ENCODE measurements at places on chromosomes 5 and 9.

DNA sequence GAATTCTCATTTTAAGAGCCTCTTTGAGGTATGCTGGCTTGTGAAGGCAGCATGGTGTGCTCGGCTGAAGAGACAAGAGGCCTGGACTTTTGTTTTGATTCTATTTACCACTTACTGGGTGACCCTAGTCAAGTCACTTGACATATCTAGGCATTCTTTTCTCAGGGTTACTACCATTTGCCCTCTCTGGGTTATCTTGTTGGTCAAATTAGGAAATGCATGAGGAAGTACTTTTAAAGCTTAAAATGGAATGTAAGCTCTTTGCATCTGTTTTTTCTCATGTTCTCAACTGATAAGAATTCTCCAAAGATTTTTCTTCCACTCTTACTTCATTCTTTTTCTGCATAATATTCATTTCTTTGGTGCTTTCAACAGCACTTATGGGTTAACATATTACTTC is 173.1 kb downstream of the PLK2 start:
- no peak for DNase-seq

DNA sequence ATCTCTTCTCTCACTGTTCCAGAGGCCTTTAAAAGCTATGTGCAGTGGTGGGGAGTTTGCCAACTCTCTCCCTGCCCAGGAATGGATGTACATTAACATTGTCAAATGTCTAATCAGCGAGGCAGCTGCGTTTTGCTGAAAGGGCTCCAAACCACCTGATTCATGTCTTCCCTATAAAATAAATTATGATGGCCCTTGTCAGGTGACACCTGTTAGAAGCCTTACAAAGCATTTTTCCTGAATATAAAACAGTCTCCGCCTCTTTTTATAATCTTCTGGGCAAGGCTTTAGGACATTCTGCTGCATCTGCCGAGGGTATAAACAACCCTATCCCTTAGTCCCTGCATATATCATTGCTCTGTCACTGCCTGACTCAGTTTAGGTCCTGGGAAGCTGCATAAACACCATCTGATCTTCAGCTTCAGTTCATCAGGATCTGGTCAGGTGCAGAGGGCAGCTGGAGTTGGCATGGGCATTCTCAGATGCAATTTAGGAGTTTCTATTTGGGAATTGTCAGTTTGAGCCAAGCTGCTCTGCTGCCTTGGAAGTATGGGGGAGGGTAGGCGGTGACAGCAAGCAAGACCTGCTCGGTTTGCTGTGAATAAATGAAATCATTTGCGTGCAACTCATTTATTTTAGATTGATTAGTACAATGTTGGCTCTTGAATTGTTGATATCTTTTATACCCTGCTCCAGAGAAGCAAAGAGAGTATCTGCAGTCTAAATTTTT is 103.5 kb downstream of the ACER2 start:
- DNase-seq = no peak

- DNase-seq = no peak
Measured at GRCh38 chr9:120820095-120820494, 22.6 kb downstream of the PSMD5 start.

GRCh38 chr9:23938908-23939307 is 112.9 kb upstream of the ELAVL2 start:
- no peak for DNase-seq

DNA sequence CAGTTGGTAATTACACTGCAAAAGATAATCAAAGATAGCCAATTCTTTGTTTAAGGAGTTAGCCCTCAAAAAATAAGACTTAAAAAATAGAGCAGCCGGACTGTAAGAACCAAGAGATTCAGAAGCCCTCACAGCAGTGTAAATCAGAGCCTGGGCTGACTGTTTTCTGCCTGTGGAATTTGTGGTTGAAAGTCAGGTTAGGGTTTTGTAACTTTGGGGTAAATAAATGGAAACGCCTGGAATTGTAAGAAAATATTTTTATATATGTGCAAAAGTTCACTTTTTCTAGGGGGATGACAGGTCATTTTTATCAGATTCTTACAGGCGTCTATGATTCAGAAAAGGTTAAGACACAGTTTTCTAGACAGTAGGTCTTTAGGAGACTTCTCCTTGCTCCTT is 35.6 kb downstream of the KLHL3 start:
- no peak for DNase-seq

DNA sequence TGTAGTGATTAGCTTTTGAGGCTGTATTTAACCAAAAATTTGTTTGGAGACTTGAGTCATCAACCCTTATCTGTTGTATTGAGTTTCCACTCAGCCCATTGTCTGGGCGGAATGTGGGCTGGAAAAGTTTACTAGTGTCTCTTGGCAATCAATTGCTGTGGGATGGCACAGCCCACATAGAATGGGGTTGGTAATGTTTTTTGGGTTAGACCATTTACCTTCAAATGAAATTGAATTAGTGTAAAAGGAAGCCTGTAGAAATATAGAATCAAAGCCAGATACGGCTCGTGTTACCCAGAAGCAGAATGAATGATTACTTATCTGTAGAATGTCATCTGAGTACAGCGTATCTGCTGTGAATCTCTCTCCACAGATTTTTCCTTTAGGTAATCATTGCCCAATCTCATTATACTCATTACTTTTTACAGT is 142.9 kb downstream of the AOPEP start:
- DNase-seq = peak; percentile 26

DNA sequence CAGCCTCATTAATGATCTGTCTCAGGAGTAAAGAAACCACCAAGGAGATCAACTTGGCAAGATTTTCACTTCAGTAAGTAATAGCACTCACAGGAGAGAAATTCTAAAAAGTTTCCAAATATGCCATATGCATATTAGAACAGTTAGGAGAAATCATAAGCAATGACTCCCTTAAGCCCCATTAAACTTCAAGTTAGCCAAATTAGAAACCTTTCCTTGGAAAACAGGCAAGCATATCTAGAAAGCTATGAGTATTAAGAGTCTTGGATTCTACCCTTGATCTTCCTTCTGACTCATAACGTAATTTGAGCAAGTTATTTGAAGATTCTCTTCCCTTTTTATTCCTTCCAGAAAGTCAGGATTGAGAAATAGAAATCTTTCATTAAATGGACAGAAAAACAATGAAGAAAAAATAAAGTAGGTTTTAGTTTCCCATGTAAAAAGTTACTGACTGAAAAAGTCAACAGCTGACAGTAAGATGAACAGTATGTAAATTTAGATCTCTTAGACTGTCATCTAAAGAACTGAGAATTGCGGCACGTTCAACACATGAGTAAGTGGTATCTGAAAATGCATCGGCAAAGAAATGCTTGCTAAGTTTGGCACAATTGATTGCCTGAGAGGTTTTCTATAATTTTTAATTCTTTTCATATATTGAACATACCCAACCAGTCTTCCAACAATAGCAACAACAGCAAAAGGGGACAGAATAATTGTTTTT is 565.7 kb upstream of the FTMT start:
- peak; percentile 53 for DNase-seq

DNA sequence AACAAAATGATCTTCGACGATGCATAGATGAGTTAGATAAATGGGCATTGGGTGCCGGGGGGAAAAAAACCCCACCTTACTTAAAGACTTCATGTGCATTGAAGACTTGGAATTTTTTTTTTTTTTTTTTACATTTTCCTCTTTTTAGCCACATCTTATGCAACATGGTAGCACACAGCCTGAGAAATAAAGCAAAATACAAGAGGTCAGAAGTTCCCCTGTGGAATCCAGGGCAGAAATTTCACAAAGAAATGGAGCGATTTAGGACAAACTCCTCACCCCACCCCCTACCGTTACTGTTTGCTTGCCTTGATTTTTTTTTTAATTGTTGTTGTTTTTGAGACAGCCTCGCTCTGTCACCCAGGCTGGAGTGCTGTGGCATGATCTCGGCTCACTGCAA is 153.2 kb downstream of the GOLPH3 start:
- no peak for DNase-seq

DNA sequence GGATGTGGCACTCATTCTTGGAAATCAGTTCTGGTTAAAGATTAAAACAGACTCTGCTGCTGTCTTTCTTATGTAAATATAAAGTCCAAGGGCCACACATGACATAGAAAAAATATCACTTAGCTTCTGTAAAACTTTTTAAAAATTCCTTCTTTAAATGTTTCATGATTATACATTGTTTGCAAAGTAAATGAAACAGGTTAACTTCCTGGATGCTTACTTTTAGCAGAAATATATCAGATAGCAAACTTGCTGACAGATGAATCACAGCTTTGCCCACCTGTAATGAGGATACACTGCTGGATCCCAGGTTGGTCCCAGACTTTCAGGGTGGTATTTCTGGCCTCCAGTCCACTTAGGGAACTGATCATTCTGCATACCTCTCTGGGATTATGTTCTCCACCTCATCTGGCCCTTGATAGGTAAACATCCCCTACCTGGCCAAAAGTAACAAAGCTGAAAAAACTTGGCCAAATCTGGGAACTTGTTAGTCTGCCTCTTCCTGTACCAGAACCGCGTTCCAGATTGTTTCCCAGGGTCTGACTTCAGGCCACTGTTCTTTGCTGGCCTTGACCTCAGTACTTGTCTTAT is 340.5 kb downstream of the ADGRV1 start:
- DNase-seq = no peak

GRCh38 chr5:95449460-95449859 is 58.3 kb downstream of the FAM81B start:
- DNase-seq = no peak

DNA sequence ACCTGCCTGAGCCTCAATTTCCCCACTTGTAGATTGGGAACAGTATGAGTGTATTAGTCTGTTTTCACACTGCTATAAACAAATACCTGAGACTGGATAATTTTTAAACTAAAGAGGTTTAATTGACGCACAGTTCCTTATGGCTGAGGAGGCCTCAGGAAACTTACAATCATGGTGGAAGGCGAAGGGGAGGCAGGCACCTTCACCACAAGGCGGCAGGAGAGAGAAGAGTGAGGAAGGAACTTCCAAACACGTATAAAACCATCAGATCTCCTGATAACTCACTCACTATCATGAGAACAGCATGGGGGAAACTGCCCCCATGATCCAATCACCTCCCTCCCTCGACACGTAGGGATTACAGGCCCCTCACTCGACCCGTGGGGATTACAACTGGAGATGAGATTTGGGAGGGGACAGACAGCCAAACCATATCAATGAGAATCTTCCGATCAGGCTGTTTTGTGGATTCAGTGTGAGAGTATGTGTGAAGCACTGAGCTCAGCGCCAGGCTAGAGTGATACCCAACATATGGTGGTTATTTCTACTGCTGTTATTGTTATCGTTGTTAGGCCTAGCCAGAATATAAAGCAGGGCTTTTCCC is 14.6 kb upstream of the LMX1B start:
- no peak for DNase-seq

GRCh38 chr5:158147227-158147626 is 288.3 kb upstream of the CLINT1 start:
- no peak for DNase-seq

GRCh38 chr9:84742261-84742660 is 72.7 kb downstream of the NTRK2 start:
- DNase-seq = no peak

GRCh38 chr5:72065751-72066255 is 41.5 kb upstream of the MAP1B start:
- peak; percentile 60 for DNase-seq

GRCh38 chr9:131361202-131361833 is 32.6 kb upstream of the PRRC2B start:
- DNase-seq = peak; percentile 17

GRCh38 chr5:4001004-4001403 is 405.4 kb downstream of the IRX1 start:
- no peak for DNase-seq

Measured in fibroblast of skin of right biceps (primary cell).